ENCODE measurements at places on chromosomes 2 and 18.
A peak's percentile ranks its signal among the peaks of the same experiment; 100 is the strongest.

GRCh38 chr2:226797989-226798421, 1.6 kb downstream of the IRS1 start:
- DNase-seq: no peak

- no peak for DNase-seq
Observed at GRCh38 chr2:241386519-241386918, 30.4 kb downstream of the FARP2 start.

DNA sequence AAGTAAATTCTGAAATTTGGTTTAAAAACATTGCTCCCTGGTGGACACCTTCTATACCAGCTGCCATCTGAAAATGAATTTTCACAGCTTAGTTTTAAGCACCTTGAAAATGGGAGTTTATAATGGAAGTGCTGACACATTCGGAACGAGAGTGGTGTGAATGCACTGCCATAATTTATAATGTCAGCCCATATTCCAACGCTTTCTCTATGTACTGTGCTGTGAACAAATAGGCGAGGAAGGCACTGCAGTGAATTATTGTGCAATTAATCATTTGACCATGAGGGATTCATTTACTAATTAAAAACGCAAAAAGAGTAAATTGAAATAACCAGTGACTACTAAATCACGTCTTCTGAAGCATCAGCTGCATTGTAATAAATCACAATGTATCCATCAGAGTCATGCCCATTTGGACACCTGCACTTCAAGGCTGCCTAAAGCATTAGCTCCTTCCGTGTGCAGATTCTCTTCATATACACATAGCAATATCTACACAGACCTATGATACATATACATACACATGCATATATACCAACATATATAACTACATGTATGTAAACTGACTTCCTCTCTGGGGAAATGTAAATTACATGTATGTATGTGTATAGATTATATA, 699.8 kb downstream of the GALR1 start:
- no peak for DNase-seq

DNA sequence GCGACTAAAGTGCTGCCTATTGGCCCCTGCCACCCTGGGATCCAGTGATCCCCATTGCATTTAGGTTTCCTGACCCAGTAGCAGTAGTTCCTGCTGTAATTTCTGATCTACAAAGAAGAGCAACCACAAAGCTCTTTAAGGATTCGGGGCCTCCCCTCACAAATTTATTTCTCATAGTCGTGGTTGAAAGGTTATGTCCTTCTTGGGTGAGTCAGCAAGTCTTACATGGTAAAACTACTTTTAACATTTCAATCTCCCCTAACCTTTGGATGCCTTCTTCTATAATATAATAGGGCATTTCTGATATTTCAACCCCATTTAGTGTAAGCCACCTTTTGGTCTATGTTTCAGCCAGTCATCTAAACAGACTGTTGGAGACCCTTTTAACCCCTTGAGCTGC, 14.9 kb downstream of the PIKFYVE start:
- no peak for DNase-seq

DNA sequence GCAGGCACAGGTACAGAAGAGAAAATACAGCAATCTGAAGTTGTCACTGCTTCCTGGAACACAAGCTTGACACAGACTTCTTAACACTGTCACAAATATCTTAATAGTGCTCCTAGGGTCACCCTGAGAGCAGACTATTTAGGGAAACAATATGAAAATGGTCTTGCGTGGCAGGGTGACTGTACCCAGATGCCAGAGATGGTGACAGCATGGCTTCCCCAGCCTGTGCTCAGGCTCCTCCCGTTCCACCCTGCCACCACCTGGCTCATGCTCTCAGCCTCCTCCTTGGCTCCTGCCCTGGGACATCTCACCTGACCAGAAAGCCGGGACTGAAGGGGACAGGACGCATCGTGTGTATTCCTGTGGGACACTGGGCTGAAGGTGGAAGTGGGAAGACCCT, 111.5 kb downstream of the RAPGEF4 start:
- no peak for DNase-seq

DNA sequence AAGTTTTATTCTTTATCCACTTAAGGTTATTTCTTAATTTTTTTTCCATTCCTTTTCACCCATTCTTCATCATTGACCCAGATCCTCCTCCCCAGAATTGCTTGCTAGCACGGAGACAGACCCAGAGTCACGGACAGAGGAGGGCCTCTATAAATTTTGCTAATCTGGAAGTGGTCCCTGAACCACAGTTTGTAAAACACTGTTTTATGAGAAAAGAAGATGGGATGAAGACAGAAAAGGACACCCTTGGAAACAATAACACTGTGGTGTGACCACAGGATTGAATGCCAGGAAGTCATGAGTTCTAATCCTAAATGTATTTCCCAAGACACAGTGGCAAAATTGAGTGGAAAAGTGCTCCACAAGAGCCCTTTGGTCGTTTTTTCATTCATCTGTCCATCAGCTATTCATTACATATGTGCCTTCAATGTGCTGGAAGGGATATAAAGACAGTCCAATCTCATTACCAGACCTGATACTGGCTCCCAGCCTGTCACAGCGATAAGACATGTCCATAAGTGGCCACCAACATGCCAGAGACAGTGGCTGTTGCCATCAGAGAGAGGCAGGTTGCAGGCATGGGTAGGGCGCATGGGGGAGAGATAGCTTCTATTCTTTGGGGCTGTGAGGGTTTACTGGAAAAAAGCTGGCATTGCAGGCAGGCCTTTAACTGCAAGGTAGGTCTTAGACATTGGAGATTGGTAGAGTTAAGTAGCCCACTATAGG, 175.2 kb upstream of the ALPP start:
- DNase-seq: no peak

GRCh38 chr2:20818820-20819219, 4.1 kb downstream of the LDAH start:
- DNase-seq: no peak

DNA sequence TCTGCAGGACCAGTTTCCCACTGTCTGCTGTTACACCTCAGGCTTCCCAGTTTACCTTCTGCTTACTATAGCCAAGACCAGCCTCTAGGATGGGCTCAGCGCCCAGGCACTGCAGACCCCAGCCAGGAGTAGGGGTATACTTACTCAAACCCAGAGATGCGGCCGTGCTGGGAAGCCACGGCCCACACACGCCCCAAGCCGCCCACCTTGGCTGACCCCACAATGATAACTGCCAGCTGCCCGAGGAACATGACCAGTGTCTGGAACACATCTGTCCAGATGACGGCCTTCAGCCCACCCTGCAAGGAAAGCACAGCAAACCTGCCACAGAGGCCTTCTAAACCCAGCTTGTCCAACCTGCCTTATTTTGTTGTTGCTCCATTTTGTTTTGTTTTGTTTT, 6.6 kb upstream of the ATRAID start:
- DNase-seq: no peak

DNA sequence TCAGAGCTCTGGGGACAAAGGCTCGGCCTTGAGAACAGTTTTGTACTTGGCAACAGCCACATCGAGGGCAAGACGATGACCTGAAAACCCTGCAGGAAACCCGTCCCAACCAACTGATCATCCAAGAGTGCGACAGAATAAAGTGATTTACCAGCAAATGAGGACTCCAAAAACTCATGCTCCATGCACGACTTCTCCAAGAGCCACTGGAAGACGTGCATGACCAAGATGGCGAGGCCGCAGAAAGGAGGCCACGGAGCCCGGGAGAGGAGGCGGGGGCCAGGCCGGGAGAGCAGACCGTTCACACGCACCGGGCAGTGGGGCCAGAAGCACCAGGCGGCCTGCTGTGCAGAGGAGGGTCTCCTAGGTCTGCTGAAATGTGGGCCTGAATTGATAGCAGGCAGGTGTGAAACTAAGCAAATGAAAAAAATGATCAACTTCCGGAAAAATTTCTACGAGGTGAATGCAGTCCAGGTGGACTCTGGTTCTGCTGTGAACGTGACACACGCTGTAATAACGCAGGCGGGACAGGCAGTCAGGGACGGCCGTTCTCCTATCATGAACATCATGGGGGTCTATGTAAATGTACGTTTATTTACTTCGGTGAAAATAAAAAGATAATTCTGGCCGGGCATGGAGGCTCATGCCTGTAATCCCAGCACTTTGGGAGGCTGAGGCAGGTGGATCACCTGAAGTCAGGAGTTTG, 252.2 kb downstream of the HDAC4 start:
- no peak for DNase-seq

DNA sequence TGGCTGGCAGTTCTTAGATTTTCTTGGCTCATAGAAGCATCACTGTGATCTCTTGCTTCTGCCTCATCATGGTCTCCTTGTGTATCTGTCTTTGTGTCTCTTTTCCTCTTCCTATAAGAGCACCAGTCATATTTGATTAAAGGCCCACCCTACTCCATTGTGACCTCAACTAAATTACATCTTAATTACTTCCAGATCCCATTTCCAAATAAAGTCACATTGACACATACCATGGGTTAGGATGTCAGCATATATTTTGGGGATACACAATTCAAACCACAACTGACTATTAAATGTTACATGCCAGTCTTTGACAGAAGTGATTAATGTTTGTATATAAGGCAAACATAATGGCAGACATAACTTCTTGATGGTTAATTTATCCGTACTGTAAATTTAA, 27.3 kb upstream of the TMX3 start:
- no peak for DNase-seq

GRCh38 chr2:88214631-88215030, 44.5 kb downstream of the THNSL2 start:
- DNase-seq: no peak

DNA sequence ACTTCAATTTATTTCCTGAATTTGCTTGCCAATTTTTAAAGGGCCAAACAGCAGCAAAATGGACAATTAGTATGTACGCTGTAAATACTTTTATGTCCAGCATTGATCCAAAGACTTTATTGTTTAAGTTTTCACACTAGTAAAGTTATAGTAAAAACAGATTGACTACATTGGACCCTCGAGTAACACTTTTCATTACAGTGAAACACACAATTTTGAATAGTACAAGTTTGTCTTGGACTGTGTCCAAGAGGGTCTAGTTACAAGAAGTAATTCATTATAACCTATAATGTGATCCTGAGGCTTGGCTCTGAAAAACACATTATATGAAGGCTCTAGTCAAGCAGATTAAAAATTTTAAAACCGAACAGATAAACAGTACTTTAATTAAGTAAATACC, 11.4 kb upstream of the RBBP8 start:
- no peak for DNase-seq

DNA sequence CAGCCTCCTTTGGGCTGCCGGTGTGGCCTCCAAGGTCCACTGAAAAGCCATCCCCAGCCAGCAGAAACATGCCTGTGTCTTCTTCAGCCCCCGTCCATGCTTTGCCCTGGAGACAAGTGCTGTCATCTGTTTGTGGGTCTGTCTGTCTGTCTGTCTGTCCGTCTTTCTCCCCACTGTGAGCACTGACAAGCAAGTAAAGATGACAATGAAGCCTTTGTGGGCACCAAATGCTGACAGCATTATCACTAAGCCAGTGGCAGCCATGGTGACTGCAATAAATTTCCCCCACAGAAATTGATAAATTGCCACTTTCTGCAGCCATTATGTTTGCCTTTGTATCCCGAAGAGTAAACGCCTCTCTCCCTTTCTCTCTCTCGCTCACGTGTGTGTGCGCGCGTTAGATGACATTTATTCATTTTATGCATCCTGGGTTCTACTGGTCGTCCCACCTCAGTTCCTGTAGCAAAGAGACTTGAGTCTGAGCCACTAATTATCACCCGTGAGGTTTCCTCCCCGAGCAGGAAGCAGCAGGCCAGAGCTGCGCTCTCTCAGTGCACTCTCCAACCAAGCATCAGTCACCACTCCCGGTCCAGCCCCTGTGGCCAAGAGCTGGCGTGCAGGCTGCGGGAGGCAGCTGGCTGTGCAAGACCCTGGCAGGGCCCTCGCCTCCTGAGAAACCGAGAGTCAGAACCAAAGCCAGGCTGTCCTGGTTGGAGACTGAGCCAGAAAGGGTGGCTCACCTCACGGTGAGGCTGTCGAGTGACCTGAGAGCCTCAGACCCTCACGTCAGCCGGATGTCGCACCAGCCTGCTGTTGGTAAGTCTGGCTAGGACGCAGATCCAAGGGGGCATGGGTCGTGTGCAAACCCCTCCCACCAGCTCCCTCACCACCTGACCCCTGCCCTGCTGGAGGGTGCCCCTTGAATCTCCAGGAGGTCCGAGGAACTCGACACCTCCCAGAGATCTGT, 6.9 kb downstream of the STEAP3 start:
- DNase-seq: peak; percentile 8

All from GDM1 (cell line).